ENCODE measurements at places on chromosomes 3 and 15.
A peak's percentile ranks its signal among the peaks of the same experiment; 100 is the strongest.

GRCh38 chr3:69866988-69867720 is 127.9 kb downstream of the MITF start:
- DNase-seq: no peak

GRCh38 chr15:81050805-81051204 is 50.1 kb downstream of the TLNRD1 start:
- DNase-seq: no peak

DNA sequence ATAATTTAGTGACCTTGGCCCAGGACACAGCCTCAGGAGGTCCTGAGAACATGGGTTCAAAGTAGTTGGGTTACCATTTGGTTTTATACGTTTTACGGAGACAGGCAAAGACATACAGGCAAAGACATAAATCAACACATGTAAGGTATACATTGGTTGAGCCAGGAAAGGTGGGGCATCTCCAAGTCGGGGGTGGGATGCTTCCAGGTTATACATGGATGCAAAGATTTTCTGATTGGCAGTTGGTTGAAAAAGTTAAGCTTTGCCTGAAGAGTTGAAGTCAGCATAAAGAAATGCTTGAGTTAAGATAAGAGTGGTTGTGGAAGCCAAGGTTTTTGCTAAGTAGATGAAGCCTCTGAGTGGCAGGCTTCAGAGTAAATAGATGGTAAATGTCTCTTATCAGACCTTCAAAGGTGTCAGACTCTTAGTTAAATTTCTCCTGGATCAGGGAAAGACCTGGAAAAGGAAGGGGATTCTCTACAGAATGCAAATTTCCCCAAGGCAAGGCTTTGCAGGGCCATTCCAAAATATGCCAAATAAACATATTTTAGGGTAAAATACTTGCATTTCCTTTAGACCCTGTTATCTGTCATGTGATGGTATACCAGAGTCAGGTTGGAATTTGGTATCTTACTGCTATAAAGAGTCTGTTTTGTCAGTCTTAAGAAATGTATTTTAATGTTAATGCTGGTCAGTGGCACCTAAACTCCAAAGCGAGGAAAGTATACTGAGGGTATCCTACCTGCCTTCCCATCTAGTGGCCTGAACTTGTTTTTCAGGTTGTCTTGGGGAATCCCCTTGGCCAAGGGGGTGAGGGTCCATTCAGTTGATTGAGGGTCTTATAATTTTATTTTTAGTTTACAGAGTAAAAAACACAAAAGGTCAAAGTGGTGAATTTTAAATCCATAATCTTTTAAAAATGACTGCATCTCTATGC is 8.2 kb upstream of the PDHB start:
- DNase-seq: no peak

GRCh38 chr3:45688194-45688881 is 858 bp upstream of the SACM1L start:
- no peak for DNase-seq

DNA sequence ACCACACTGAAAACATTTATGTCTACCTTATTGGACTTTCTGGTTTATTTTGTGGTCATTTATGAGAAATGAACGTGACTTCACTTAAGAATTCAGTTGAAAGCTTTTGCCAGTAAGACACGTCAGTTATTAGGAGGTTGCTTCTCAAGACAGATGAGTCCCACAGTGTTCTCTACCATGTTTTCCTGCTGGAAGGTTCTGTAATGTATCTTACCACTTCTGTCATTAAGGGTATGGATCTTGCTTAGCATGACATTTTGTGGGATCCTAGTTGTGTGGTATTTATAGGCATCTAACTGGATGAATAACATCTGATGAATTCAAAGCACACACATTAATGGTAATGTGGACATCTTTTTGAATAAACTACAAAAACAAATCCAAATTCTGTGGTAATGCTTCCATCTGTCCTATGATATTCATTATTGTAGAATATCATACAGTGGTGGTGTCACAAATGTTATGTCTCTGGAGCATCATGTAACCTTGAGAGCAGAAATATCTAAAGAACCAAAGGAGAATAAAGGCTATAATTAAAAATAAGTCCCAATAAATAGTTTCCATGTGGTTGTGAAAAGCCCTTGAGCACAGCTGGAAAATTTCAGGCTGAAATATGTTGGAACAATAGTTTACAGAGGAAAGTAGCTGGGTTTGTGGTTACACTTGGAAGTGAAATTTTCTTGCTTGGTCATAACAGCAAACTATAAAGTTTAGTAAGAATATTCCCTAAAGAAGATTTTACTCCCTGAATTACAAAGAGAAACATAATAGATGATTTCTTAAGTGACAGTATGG is 61.5 kb downstream of the C3orf38 start:
- no peak for DNase-seq

DNA sequence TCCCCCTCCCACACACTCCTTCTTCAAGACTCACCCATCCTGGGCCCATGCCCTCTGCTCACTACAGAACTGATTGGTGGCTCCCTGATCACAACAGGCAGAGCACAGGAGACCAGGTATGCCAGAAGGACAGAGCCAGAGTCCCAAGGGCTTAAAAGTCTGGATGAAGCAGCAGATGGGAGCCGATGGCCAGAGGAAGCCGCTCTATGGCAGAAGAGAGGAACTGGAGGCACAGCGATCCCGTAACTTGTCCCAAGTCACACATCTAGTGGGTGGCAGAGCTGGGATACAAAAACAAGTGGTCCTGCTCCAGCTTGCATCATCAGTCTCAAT is 20.7 kb downstream of the ITGA11 start:
- peak; percentile 22 for DNase-seq

DNA sequence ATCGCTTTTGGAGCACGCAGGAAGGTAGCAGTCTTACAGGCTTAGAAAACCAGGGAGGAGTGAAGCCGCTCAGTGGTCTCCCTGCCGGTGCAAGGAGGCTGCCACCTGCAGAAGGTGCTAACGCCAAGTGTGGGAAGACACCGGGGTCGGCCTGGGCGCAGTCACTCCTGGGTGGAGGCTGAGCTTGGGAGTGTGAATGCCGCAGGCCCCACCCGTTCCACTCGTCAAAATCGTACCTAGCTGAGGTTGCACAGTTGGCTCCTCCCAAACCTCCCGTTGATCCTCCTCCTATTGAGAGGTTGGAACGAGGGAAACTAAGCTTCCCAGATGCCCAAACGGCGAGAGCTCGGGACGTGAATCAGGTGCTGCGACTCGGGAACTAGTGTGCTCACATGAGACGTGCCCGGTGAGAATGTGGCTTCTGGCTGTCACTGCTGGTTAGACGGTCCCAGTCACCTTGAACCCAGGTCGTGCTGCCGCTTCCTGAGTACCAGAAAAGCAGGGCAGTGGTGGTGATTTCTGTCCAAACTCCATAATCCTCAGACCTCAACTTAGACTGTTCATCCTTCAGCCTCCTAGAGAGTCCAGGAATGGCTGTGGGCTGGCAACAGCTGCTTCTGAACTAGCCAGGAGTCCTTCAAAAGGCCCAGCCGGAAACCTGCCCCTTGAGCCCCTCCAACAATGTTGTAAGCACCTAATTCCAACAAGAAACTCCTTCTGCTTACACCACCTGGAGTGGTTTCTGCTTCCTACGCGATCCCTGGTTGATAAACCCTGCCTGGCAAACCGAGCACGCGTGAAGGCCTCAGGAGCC is 156.0 kb downstream of the XXYLT1 start:
- DNase-seq: peak; percentile 59

- no peak for DNase-seq
Observed at GRCh38 chr3:114402838-114403237, 109.0 kb downstream of the TIGIT start.

GRCh38 chr3:196624907-196625306 is 14.6 kb upstream of the NRROS start:
- DNase-seq: peak; percentile 88

DNA sequence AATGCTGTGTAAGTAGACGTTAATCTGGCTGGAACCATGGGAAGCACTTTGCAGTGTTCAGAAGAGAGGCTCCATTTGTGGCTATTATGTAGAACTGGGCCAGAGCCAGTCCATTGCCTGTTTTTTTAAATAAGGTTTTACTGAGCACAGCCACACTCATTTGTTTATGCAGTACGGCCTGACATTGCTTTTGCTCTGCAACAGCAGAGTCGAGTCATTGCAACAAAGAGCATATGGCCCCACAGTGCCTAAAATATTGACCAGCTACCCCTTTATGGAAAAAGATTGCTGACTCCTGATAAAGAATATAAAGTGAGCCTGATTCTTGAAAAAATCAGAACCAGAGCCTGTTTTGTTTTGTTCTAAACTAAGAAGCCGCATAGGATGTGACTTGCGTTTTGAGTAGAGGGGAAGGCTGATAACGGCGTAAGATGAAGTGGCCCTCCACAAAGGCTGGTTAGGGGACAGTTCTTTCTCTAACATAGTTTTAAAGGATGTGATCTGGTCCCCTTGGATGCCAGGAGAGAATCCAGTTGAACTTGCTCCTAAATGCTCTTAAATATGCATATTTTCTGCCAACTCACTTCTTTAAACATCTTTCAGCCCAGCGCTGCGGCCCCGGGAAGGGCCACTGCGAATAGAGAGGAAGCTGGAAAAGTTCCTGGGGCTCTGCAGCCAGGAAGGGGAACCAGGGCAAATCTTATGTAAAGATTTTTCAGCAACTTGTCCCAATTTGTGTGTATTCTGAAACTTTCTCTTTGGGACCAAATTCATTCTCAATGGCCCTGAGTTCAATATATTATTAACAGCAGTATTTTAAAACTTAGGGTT is 64.5 kb downstream of the GLDN start:
- DNase-seq: no peak
